ENCODE measurements at places on chromosomes 7 and 10.
A peak's percentile ranks its signal among the peaks of the same experiment; 100 is the strongest.

GRCh38 chr7:739983-740942, 13.2 kb upstream of the PRKAR1B start:
- no peak for DNase-seq

DNA sequence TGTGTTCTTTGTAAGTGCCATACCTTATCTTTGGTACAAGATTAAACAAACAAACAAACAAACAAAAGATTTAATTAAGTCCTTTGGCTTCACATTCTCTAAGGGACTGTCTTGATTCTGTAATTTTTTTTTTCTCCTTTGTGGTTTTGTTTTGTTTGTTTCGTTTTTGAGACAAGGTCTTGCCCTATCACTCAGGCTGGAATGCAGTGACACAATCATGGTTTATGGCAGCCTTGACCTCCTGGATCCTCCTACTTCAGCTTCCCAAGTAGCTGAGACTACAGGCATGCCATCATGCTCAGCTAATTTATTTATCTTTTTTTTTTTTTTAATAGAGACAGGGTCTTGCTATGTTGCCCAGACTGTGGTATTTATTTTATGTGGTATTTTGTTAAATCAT, 165.8 kb downstream of the LRRC4 start:
- DNase-seq: no peak

DNA sequence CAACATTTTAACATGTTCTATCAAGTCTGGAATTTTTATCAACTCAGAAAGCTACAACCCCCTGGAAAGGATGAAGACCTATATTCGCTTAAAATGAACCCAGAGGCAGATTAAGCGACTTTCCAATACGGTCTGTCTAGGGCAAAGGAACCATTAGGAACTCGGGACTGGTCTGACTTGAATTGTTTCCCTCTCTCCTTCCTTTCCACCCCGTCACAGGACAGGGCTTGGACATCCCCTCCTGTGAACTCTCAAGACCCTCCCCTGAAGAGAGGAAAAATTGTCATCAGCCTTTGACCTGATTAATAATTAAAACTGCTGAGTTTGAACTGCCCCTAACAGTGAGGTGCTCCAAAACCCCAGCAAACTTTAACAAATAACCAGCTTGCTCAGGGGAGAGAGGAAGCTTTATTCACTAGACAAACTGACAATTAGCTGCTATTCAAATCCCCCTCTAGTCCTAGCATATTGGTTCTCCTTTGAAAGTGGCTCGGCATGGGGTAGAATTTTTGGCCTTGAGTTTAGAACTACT, 22.6 kb upstream of the SLF2 start:
- no peak for DNase-seq

- no peak for DNase-seq
These were observed 247.4 kb upstream of the ETV1 start for GRCh38 chr7:14236834-14237233.

DNA sequence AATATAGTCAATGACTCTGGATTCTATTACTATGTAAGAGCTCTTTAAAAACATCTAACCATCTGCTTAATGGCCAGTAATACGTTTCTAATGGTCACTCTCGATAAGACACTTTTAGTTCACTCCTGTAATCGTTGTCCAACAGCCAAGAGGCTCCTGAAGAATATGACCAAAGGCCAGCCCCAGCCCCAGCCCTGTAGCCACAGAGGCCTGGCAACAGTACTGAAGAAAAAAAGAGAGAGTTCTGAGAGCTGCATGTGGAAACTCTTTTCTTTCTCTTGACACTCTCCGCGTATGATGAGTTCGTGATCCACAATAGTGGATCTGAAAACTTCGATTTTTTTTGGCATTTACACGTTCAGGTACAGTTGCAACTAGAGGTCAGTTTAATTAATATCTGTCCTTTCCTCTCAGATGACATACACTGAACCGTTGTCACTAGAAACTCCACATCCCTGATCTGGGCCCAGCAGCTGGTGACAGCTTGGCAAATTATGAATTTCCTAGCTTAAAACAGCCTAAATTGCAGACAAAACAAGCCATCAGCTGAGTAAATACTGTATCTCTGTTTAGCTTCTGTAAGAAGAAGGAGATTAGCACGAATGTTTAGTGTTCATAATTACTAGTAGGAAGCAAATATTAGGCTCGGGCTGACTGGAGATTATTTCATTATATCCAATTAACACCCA, 456.7 kb downstream of the LRMDA start:
- DNase-seq: no peak

GRCh38 chr7:131501422-131501821, 55.0 kb downstream of the PODXL start:
- DNase-seq: no peak

DNA sequence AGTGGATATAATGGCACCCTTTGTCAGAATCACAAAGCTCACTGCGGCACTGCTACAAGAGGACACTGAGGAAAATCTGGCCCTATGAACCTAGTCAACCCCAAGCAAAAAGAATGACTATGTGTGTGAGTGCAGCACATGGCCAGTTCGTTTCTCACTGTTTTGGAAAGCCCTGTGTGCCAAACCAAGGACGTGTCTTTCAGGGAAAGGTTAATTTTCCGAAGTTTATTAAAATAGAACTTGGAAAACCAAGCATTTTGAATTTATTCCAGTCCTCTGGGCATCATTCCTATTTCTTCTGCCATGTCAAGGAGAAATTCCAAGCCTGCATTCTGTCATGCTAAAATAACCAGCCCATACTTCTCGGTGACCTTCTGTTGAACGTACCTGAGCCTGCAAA, 471.8 kb downstream of the PLXDC2 start:
- DNase-seq: no peak

DNA sequence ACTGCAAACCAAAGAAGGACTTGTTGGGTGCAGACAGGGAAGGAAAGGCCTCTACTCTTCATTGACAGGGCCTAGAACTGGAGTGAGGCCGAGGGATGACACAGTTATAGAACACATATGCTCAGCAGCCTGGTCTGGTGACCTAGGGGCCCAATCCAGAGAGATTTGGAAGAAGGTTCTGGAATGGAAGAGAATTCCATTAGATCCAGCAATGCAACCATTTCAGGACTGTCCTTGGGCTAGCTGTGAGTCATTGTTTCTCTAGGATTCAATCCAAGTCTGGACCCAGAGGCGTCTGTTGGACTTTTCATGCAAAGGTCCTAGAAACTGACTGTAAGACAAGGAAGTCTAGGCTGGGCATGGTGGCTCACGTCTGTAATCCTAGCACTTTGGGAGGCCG, 59.2 kb downstream of the WIPF3 start:
- no peak for DNase-seq

- DNase-seq: no peak
These were observed 161.6 kb upstream of the PRSS1 start for GRCh38 chr7:142587578-142588191.

DNA sequence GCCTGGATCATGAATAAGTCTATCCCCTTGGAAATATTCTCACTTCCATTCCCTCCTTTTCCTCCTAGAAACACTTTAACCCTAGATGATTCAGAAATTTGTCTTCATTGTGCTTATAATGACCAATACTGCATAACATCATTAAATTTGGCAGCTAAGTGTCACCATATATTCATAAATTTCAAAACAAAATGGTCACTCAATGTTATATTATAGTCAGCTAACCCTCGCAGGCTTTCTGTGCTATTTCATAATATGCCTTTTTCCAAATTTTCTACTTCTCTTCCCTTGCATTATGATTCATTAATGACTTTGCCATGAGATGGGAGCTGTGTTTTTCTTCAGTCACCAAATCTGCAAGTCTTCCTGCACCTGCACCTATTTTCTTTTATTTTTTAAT, 308.3 kb upstream of the AKR1E2 start:
- DNase-seq: no peak

GRCh38 chr10:84613336-84614021, 285.1 kb downstream of the CCSER2 start:
- no peak for DNase-seq

DNA sequence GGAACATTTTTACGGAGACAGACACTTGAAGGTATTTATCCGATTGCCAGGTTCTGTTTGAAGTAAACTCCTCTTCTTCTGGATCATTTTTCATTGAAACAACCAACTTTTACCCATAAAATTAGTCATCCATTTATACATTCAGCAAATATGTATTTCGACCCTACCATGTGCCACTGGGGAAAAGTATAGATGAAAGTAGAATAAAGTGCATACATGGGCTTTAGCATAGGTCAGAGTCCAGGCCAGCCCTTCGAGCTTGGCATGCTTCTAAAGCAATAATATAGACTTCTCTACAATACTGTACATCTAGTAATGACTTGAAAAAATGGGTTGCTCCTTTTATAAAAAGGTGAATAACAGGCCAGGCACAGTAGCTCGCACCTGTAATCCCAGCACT, 10.1 kb downstream of the SLC25A16 start:
- no peak for DNase-seq

DNA sequence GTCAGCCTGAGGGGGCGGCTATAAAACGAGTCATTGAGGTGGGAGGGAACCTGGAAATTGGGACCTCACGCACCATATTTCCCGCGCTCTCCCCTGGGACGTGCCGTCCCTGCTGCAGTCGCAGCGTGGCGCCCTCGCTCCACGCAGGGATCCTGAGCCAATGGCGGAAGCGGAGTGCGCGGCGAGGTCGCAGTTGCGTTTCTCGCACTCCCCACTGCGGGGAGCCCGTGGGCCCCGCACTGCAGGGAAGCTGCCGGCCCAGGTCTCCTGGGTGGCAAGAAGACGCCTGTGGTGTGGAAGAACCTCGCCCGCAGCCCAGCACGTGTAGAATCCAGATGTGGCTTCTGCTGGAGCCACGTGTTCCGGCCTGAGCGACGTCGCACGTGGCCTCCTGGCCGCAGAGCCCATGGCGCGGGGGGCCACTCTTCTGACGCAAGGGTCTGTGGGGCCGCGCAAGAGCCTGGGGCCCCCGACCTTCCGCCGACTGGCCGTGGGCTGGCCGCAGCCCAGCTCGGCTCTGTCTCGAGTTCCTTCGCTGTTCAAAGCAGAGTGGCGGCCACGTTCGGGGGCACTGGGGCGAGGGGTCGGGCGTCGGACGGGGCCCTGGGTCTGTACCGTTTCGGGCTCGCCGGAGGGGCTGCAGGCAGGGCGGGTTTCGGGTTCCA, 26.4 kb downstream of the HIF1AN start:
- DNase-seq: peak; percentile 62

- DNase-seq: no peak
These were observed 365.1 kb downstream of the AUTS2 start for GRCh38 chr7:69963393-69963792.

DNA sequence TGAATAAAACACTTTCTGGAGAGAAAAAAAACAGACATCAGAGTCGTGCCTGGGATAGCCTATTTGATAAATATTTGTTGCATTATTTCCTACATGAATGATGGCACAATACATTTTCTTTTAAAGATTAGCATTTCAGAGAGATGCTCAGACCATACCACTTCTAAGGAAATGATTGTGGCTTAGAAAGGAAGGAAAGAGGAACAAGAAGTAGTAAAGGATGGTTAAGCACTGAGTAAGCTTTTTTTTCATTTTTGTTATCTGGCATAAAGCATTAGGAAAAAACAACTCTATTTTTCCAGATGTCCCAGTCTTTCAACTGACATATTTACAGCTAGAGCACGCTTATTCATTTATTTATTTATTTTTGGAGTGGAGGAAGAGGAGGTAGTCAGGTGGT, 258.8 kb upstream of the TEX47 start:
- DNase-seq: no peak

- no peak for DNase-seq
These were observed 20.0 kb downstream of the GLI3 start for GRCh38 chr7:42217053-42217452.

- DNase-seq: no peak
These were observed 117.6 kb upstream of the TCF7L2 start for GRCh38 chr10:112832361-112832878.

DNA sequence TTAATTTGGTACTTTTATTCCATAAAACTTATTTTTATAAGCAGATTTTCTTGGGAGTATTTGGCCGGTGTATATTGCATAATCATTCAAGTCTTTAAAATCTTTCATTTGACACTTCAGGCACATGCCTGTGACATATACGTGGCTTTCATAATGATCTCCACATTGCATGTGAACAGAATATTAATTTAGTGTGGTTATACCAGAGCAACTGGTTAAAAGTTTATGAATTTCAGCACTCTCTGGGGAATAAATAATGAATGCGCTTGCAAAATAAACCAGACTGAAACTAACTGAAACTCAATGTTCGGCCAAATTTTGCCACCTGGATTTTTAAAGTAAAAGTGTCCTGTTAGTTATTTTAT, 242.3 kb downstream of the GLI3 start:
- no peak for DNase-seq

DNA sequence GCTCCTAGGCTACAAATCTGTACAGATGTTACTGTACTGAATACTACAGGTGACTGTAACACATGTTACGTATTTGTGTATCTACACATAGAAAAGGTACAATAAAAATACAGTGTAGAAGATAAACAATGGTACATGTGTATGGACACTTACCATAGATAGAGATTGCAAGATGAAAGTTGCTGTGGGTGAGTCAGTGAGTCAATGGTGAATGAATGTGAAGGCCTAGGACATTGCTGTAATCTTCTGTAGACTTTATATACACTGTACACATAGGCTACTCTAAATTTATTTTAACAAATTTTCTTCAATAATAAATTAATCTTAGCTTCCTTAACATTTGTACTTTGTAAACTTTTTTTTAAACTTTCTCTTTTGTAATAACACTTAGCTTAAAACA, 205.6 kb downstream of the RNLS start:
- no peak for DNase-seq

DNA sequence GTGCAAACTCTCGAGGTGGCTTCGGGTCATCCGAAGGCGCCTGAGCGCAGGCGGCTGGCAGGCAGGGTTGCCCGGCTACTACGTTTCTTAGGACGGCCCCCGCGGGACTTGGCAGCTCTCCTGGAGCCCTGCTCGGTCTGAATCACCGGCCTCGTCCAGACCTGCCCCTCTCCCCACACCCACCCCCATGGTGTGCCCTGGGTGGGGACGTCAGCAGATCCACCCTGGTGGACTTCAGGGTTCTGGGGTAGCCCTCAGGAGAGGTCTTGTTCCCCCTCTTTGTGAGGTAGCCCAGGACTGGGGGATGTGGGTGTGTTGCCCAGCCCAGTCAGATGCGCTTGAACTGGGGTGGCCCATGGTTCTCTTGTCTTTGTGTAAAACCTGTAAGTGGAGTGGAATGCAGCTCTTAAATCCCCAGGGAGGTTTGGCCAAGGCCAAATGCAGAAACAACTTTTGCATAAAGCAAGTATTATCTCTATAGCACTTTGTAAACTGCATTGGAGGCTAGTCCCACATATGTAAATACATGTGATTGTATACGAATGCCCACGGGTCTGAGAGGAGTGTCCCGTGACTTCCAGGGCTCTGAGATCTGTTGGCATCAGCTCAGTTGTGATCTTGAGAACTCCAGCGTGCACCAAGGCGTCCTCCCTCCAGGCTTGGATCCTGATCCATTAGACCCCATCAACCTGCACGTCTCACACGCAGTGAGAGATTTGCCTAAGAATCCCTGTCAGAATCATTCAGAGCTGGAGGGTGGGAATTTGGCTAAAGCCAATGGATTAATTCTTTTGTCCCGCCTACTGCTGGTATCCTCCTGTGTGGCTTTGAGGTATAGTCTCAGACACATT, 1.8 kb downstream of the PFKFB3 start:
- no peak for DNase-seq

GRCh38 chr7:148299350-148300276, 291.0 kb upstream of the C7orf33 start:
- no peak for DNase-seq

All from activated T-cell treated with anti-CD3 and anti-CD28 coated beads for 1 hour (primary cell).